A673 (cell line): ENCODE measurements at places on chromosomes 2 and 18. TPM values are rescaled to one million over a fixed set of nuclear protein-coding genes. Genes with fewer than 3 reads are reported as not detected.

MOGAT1 gene
- not detected in 2 replicates for total RNA-seq

MCM6 gene
- total RNA-seq = 101 and 111 TPM in 2 replicates

LYPD6 gene
- total RNA-seq = 0.54 and 1.8 TPM in 2 replicates

AGXT gene
- total RNA-seq = not detected in 2 replicates

FSIP2 gene
- total RNA-seq = 0.15 and 0.21 TPM in 2 replicates

SPDYA gene
- 1.0 and 1.2 TPM in 2 replicates for total RNA-seq

ATP6V1C2 gene
- not detected in 2 replicates for total RNA-seq

LRRC30 gene
- not detected in 2 replicates for total RNA-seq

LBX2 gene
- 0.48 TPM in 1 of 2 replicates, not detected in the other for total RNA-seq

RAD51AP2 gene
- total RNA-seq = 0.13 and 0.24 TPM in 2 replicates

TYMS gene
- total RNA-seq = 319 and 339 TPM in 2 replicates
